Neural crest cell (in vitro differentiated cells): ENCODE measurements at places on chromosomes 7 and 10.
A peak's percentile ranks its signal among the peaks of the same experiment; 100 is the strongest.

DNA sequence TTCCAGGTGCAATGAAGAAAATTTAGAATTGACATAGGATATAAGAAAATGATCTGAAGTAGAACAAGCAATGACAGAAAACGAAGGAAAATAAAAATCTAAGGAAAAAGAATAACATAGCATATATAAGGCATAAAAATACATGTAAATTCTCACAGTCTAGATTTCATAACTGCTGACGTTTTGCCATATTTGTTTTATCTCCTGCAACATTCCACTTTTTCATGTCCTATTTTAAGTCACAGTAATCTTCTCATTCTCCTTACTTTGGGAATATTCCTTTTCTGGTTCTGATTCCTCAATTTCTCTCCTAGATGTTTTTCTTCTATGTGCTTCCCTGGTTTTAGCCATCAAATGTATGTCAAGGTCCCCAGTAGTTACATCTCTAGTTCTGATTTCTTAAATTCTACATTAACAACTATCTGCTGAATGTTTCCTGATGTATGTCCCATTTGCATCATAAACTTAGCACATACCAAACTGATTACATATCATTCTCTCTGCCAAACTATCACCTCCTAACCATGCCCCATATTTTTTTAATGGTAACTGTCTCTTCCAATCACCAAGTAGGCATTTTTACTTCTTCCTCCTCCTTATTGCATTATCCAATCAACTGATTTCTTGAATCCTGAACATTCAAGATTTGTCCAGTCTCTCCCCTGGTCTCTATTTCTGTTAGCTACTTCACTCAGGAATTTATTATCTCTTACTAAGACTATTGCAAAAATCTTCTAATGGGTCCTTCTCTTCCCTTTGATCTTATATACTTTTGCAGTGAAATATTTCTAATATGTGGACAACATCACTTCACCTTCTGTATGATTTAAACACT is 171.3 kb downstream of the DNAJC1 start:
- no peak for DNase-seq

GRCh38 chr7:90708841-90709317 is 112.8 kb downstream of the CDK14 start:
- DNase-seq: peak; percentile 17

GRCh38 chr10:29496341-29497162 is 138.2 kb downstream of the SVIL start:
- DNase-seq: peak; percentile 83

- no peak for DNase-seq
Observed at GRCh38 chr7:83053965-83054364, 108.7 kb downstream of the PCLO start.

GRCh38 chr10:132059760-132060508 is 5.8 kb upstream of the JAKMIP3 start:
- DNase-seq: no peak

DNA sequence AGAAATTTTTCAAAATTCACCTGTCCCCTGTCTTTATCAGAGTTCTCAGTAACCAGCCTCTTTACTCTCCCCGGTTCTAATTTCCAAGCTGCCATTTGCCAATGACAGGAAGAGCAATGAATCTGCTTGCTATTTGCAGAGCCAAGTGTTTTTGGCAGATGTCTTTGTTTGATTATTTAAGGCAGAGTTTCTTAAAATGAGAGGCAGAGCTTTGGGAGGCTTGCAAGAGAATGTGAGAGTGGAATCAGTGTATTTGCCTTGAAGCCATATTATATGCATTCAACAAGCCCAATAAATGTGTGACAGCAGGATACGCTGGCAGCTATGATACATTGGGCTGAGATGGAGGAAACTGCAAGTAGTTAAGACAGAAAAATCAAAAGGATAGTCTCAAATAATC is 196.5 kb downstream of the PHF14 start:
- DNase-seq: no peak

GRCh38 chr10:48632166-48632565 is 27.3 kb upstream of the ARHGAP22 start:
- DNase-seq: no peak

- DNase-seq: no peak
Observed at GRCh38 chr7:145293228-145293701, 457.4 kb upstream of the TPK1 start.

- peak; percentile 10 for DNase-seq
Observed at GRCh38 chr10:14185316-14186045, 145.2 kb downstream of the FRMD4A start.

- DNase-seq: no peak
Observed at GRCh38 chr7:25928549-25929330, 223.3 kb upstream of the NFE2L3 start.

DNA sequence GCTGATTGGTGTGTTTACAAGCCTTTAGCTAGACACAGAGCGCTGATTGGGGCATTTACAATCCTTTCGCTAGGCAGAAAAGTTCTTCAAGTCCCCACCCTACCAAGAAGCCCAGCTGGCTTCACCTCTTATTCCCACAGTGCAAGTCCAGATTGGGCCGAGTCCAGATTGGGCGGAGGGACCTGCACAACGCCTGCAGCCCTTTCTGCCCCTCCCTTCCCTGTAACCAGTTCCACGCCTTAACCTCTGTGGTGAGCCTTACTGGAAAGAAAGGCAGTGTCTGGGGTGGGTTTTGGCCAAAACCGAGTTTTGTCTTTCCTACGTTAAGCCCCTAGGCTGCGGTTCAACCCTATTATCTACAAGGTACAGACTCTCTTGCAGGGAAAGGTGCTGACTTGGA is 268.7 kb downstream of the ZEB1 start:
- no peak for DNase-seq

GRCh38 chr10:17831896-17832295 is 22.7 kb downstream of the MRC1 start:
- no peak for DNase-seq

GRCh38 chr10:86871563-86872183 is 85.7 kb downstream of the MMRN2 start:
- no peak for DNase-seq

GRCh38 chr7:12609561-12609960 is 39.0 kb downstream of the SCIN start:
- no peak for DNase-seq

DNA sequence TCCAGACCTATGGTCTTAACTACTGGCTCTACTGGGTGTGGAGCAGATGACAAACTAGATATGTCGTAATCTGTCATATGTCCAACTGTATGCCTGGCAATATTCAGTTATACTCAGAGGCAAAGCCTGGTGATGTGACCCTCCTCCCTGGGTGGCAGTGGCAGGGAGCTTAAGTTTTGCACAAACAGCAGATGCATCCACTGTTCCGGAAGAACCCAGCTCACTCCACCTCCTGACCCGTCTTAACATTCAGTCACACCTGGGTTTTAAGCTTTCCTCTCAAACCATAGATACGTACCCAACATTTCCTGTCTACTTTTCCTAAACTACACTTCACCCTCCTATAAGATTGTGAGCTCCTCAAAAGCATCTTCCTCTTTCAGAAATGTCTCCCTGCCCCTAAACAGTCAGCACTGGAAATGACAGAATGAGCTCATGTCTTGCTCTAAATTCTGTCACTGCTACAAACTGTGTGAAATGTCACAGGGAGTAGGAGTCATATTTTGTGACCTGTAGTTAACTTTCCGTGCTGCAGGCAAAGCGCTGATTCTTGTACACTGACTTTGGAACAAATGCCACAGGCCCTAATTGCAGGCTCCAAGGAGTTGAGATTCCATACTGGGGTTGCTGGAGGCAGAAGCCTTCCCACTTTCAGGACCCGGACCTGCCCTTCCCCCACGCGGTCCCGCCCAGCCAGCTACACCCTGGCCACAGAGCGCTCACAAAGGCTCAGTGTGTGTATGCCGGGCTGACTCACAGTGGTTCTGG is 23.9 kb downstream of the SCD start:
- DNase-seq: peak; percentile 69

- no peak for DNase-seq
Observed at GRCh38 chr10:101609481-101609880, 21.4 kb downstream of the DPCD start.

- peak; percentile 50 for DNase-seq
Observed at GRCh38 chr10:78972160-78972946, 96.4 kb upstream of the ZMIZ1 start.

GRCh38 chr7:156566812-156567549 is 73.6 kb upstream of the RNF32 start:
- no peak for DNase-seq

DNA sequence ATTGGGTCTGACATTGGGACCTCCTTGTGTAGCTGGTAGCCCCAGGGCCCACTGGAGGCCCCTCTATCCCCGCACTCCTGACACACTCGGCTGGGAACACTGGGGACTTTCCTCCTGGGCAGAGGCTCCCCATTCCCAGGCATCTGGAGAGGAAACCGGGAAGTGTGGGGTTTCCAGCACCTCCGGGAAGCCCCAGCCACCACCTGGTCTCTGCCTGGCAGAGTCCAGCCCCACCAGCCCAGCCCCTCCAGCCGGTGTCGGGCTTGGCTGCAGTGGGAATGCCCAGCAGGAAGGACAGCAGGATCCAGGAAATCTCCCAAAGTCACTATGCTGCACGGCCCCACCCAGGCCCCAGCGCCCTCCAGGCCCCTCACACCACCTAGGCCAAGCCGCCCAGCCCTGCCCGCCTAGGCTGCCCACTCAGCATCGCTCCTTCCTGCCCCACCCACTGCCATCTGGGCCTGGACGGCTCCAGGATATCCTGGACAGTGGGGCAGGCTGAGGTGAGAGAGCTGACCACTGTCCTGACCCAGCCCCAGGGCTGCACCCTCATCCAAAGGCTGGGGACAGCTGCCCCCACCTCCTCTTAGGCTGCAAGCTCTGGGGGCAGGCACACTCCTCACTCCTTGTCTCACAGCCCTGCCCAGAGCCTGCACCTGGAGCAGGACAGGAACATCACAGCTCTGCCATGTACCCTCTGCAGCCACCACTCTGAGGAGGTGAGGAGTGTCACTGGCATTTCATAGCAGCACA is 11.8 kb downstream of the RASGEF1A start:
- DNase-seq: no peak

- no peak for DNase-seq
Observed at GRCh38 chr7:108421720-108422331, 34.4 kb downstream of the NRCAM start.

GRCh38 chr7:149097088-149097487 is 6.6 kb upstream of the ZNF786 start:
- no peak for DNase-seq

- no peak for DNase-seq
Observed at GRCh38 chr7:152856351-152856750, 96.8 kb downstream of the ACTR3B start.

DNA sequence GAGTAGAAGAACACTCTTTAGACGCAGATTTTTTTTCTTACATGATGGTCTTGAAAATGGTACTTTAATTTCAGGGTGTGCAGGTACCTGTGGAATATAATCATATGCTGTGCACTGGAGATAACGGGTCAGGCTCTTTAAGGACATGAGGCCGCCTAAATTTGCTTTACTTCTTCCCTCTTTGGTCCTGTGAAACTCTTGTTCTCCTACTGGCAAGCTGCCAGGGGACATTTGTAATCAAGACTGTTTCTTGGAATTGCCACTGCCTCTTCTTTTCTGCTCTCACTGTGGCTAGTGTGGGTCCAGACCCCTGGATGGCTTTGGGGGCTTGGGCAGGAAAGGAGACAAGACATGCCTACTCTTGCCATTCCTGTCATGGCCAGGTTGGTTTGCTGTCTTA is 146.0 kb downstream of the SND1 start:
- DNase-seq: no peak

- no peak for DNase-seq
Observed at GRCh38 chr10:10712155-10712704, 305.4 kb upstream of the CELF2 start.

- DNase-seq: no peak
Observed at GRCh38 chr7:105423987-105424386, 35.3 kb upstream of the SRPK2 start.

GRCh38 chr7:127766831-127767459 is 115.0 kb downstream of the SND1 start:
- DNase-seq: no peak

DNA sequence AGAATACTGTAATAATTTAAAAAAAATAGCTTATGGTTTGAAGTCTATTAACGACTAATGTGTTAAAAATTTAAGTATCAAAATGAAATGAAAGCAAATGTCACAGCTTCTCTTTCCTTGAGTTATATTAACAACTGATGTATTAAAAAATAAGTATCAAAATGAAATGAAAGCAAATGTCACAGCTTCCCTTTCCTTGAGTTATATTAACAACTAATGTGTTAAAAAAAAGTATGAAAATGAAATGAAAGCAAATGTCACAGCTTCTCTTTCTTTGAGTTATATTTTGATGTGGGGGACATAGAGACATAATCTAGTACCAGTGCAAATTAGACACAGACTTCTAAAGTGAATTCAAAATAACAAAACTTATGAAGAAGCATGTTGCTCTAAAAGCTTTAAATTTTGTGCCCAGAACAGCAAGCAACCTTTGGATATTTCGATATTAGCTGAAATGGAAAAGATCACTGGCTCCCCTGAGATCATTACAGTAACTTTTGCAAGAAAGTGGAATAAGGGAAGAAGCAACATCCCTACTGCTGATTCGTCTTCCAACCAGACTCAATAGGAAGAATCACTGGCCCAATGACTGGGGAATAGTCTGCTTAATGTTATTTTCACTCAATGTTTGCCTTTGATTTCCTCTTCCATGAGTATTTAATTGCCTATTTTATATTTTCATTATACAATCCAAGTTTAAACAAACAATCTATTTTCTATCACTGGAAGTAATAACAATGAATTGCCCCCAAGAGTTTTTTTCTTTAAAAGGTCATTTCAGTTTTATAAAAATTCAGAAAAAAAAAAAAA is 8.0 kb downstream of the SKAP2 start:
- DNase-seq: no peak

DNA sequence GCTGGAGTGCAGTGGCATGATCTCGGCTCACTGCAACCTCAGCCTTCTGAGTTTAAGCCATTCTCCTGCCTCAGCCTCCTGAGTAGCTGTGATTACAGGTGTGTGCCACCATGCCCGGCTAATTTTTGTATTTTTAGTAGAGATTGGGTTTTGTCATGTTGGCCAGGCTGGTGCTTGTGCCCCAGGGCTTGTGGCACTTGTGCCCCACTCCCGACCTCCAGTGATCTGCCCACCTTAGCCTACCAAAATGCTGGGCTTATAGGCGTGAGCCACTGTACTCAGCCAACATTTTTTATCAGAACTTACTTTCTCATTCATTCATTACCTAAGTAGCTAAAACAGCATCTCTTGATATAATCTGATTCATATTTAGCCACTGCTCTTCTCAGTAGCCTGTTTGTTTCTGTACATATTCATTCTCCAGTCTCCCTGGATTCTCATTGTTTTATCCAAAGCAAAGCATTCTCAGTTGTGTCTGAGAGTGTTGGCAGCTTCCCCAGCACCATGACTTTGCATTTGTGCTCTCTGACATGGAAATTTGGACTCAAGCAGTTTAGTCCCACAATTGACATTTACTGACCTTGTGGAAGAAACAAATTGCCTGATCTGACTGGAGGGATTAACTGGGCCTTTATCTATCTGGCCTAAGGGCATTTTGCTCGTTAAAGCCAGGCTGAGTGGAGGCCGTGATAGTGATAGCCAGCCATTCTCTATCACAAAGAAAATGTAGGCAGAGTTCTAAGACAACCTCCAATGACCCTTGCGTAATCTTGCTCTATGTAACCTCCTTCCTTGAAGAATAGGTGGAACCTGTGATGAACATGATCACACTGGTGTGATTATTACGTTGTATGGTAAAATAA is 44.9 kb downstream of the AKR1B15 start:
- DNase-seq: no peak

- DNase-seq: no peak
Observed at GRCh38 chr7:25659841-25660240, 431.6 kb upstream of the NPVF start.
